ELR (cell line): ENCODE measurements at places on chromosomes 7 and 10.

- DNase-seq: no peak
Observed at GRCh38 chr7:66668677-66669076, 40.0 kb downstream of the KCTD7 start.

GRCh38 chr10:124685261-124685660 is 58.9 kb downstream of the FAM53B start:
- no peak for DNase-seq

- DNase-seq: no peak
Observed at GRCh38 chr10:67151471-67151870, 225.6 kb downstream of the LRRTM3 start.

DNA sequence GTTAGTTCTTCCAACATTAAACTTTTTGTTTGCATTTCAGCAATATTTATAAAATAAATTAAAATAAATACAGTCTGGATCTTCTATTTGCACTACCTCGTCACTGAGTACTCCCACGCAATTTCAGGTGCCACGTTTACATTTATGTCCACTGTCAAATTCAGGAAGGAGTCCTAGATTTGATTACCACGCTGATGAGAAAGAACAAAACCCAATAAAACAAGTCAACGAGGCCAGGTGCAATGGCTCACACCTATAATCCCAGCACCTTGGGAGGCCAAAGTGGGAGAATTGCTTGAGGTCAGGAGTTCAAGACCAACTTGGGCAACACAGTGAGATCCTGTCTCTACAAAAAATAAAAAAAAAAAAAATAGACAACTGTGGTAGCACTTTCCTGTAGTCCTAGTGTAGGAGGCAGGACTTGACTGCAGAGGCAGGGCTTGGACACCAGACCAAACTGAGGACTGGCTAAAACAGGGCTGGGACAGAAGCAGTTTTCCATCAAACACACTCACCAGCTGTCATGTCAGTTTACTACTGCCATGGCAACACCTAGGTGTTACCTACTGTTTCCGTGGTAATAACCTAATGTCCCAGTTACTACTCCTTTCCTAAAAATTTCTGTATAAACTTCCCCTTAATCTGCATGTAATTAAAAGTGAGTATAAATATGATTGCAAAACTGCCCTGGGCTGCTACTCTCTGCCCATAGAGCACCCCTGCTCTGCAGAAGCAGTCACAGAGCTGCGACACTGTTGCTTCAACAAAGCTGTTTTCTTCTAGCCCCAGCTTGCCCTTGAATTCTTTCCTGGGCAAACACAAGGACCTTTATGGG is 341.7 kb downstream of the PARD3 start:
- DNase-seq: no peak

DNA sequence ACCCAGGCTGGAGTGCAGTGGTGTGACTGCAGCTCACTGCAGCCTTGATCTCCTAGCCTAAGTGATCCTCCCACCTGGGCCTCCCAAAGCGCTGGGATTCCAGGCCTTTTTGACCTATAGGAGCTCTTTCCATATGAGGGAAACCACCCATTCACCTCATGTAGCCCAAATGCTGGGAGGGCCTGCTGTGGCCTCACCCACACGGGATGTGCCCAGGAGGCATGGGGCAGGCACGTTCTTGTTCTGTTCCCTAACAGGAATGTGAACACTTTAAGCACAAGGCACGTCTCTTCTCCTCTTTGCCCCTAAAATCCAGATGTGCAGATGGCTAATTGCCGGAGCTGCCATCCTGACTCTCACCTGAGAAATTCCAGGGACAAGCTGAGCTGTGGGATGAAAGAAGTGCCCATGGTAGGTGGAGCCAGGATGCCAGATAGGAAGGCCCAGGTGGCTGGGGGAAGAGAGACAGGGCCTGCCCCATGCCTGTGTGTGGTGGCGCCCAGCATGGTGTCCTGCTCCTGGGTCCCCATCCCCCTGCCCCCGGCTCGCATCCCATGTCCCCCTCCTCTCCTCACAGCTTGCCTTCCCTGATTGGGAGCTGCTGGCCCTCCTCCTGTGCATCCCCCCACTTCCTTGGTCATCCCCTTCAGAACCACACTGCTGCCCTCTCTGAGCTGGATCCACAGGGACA is 17.3 kb downstream of the CAMK2B start:
- DNase-seq: no peak

DNA sequence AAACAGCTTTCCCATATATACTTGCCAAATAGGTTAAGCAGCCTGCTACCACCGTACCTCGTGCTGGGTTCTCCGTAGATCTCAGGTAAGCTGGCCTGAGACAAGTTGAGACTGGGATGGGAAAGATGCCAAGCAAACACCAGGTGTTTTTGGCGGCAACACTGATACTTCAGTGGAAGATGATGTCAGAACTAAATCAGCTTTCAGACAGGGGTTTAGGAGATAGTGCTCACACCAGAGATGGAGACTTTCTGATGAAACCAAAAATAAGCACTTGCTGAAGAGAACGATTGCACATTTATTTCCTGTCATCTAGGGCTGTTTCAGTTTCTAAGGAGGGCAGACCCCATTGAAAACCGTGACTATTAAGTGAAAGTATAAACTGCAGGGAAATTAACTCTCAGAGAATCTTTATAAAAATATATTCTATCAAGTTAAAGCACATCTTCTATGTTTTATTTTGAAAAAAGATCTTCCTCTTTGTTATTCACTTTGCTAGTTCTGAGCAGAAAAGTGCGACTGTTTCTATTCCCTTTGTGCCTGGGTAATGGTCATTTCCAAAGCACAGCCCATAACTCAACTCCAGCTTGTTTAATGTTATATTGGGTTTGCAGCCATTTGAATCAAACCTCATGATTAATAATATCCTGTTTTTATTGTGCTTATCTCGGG is 149.9 kb downstream of the CPED1 start:
- DNase-seq: no peak
